MM.1S (cell line): ENCODE measurements at places on chromosomes 6 and 20.
A peak's percentile ranks its signal among the peaks of the same experiment; 100 is the strongest.

GRCh38 chr6:27478141-27478705 is 5.3 kb upstream of the ZNF184 start:
- DNase-seq: peak; percentile 32

DNA sequence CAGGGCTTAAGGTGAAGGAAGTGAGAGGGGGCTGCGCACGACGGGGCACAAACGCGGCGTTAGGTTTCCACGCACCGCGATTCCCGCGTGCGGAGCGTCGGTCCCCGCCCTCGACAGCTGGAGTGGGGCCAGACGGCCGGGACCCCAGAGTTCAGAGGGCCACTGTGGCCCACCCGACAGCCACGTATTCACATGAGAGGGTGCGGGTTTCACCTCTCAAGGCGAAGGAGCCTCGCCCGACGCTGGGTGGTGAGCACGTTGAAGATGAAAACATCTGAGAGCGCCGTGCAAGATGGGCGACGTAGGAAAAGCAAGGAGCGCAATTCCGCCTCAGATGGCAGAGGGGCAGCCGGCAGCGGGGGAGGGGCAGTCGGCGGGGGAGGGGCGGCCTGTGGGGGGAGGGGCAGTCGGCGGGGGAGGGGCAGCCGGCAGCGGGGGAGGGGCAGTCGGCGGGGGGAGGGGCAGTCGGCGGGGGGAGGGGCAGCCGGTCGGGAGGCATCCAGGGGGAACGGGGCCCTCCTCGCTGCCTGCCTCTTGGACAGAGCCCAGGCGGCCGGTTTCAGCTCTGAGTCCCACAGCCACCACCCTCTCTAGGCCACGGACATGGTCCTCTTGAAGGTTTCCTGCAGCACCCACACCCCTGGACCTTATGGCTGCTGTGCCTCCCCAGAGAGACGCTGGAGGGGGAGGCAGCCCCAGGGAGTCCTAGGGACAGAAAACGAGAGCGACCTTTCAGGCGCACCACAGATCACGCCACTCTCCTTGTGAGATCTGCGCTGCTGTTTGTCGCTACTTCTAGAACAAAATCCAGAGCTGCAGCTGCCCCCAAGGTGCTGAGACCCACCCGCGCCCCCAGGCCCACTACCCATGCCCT is 113.7 kb downstream of the DLL1 start:
- DNase-seq: no peak

DNA sequence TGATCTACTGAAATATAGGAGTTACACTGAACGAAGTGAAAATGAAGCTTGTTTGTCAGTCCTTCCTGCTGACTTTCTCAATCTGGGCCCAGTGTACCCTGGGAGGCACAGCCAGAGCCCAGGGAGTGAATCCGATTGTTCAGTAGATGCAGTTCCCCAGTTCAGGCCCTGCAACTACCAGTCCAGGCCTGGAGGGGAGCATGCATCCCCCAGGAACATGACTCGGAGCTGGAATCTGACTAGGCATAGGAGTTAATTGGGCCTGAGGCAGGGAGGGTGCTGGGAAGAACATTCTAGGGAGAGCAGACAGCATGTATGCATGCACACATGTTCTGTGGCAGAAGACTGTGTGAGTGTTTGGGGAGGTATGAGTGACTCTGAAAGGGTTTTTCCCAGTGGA is 42.1 kb downstream of the PHACTR3 start:
- no peak for DNase-seq

DNA sequence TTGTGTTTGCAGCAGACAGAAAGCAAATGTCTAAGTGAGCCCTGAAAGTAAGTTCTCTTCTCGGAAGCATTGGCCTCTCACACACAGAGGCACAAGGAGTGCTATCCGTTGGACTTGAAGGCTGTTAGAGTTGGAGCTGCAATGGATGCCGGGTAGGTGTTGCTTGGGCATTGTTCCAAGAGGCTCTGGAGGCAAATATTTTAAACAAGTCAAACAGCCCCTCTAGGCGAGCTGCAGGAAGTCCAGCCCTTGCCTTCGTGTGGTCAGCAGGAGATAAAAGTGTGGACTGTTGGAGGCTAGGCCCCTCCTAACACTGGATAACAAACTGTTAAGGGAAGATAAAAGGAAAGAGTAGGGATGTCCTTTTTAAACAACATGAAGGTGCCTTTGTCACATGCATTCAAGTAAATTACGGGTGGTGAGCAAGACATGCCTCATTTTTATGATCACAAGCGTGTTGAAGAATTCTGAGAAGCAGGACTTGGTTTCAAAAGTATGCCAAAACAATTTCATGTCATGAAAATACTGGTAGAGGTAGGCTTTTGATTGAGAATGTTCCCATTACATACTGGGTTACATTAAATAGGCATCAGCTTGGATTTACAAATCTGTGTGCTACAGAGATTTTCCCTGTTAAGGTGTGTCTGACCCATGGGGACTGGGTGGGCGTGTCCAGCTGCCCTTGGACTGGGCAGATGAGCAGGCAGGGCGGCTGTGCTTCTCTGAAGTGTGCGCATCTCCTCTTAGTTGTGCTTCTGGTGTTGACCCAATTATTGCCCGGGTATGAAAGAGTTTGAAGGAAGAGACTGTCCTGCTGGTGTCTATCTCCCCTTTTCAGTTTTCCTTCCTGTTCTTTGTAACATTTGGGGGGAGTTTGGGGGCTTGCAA is 57.5 kb downstream of the RREB1 start:
- no peak for DNase-seq

DNA sequence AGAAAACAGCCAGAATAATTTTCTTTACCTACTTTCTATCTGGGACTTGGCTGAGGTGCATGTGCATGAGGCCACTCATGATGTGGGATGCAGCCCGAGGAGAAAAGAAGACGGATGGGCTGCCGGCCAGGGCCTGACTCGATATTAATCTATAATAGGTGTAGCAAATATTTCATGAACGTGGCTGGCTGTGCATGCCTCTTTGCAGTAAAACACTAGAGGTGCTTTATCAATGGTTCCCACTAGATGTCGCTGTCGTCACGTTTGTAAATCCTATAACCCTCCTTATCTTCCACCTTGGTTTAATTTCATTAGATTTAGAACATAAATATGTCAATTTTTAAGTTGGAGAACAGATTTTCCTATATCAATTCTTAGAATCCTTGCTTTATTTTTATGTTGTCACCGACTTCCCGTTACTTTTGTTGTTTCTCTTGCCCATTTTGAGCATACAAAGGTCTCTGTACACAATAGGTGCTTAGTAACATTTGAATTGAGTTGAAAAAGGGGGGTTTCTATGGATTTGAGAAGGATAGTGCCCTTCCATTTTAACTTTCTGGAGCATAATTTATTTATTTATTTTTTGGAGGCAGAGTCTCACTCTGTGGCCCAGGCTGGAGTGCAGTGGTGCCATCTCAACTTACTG is 19.6 kb upstream of the FERMT1 start:
- peak; percentile 62 for DNase-seq

DNA sequence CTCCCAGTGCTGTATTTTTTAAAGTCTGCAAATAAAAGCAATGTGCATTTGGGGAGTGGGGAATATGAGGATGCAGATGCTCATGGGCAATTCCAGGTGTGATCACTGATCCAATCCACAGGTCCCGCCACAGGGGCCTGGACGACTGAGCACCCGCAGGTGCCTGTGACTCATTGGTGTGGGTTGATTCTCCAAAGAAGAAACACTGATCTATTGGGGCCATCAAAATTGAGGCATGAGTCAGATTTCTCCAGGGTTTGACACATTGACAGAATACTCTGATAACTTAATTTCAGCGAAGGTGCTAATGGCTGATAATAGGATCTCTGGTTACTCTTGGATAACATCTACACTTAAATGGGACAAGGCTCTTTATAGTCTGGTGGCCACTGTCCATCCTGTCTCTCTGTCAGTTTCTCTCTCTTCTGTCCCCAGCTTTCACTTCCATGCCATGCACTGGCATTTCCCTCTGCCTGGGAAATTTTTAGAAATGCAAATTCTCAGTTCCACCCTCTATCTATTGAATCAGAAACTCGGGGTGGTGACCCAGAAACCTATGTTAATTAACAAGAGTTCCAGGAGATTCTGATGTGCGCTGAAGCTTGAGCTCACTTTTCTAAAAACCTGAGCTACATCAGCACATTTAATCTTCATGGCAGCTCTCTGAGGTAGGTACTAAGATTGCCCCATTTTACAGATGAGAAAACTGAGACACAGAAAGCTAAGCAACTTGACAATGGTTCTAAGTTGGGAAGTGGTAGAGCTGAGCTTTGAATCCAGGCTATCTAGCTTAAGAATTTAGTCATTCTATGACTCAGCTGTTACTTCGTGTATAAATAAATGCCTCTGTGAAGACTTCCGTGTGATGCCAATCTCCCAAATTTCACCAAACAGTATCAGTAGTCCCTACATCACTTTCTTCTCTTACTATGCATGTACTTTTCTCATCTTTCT is 10.2 kb upstream of the RCAN2 start:
- no peak for DNase-seq

DNA sequence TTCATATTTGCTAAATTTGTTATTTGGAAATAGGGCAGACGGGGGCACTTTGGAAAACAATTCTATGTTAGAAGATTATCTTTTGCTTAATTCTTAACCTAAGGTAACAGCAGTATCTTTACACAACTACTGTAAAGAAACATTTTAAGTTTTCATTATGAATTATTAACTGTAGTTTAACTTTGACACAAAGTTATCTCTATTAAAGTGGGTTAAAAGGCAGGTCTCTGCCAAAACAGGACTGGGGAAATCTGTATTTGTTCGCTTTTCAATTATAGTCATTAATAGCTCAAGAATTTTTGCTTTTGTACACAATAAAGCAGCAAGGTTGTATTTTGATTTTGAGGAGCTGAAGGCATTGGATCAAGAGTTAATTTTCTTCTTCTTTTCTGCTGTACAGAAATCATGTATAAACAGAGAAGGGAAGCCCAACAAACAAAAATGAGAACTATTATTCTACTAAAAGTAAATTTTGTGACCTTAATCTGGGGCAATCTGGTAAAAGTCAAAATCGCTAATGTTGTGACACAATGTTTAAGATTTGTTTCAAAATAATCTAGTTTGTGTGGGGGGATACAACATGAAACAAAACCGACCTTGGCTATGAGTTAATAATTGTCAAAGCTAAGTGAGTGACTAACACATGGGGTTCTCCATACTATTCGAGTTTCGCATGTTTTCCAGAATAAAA is 2.9 kb downstream of the STAU1 start:
- DNase-seq: no peak

GRCh38 chr20:25223765-25224720 is 23.8 kb upstream of the PYGB start:
- no peak for DNase-seq

DNA sequence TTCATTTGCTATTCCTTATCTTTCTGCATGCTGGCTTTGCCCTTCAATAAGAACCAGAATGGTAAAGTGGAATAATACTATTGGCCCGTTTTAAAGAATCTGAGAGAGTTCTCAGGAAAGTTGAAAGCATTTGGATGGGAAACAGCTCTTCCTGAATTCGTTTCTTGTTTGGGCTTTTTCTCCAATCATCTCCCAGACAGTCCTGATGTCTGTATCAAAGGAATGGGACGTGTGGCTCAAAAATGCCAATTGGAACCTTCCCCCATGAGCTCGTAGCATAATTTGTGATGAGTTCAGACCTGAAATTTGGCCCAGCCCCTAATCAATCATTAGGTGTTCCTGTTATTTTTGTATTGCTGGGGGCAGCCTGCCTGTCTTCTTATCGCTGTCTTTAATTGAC is 75.8 kb upstream of the BACH2 start:
- DNase-seq: no peak

DNA sequence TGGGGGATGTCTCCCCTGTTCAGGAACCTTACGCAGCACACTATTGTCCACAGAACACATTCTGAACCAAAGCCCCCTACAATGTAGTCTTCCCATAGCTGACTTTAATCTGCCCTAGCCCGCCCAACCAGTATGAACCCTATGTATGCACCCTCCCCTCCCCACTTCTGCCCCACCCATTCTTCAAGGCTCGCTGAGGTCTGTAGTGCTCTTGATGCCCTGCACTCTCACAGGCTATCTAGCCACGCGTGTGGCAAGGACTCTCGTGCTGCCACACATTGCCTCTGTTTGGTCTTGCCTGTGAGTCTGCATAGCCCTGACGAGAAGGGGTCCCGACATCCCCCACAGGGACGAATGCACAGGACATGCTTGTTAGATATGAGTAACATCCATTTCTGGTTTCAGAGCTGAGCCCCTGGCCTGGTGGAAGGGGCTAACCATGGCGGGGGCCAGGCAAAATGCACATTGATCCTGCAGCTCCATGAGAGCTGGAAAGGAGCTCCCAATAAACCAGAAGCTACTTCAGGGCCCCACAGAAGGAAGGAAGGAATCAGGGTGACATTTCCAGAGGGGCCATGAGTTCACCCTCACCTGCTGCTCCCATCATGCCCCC is 22.6 kb downstream of the MOCS1 start:
- no peak for DNase-seq

- no peak for DNase-seq
These were observed 613 bp upstream of the DLL1 start for GRCh38 chr6:170291271-170292110.
